ENCODE measurements at places on chromosomes 5 and 9.
A peak's percentile ranks its signal among the peaks of the same experiment; 100 is the strongest.

DNA sequence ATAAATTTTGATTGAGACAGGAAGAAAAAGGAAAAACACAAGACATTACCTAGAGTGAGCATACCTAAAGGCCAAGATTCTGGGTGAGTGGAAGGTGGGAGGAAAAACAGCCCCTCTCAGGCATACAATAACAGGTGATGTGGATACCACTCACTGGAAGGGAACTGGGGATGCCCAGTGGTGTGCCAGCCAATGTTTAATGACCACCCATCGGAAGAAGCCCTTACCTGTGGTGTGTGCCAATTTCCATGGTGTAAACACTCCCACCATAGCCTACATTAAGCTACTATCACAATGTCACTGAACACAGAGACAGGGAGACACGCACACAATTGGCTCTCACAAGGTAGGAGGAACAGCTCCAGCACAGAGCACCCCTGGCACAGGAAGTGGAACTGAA, 63.5 kb downstream of the SEMA5A start:
- no peak for DNase-seq

DNA sequence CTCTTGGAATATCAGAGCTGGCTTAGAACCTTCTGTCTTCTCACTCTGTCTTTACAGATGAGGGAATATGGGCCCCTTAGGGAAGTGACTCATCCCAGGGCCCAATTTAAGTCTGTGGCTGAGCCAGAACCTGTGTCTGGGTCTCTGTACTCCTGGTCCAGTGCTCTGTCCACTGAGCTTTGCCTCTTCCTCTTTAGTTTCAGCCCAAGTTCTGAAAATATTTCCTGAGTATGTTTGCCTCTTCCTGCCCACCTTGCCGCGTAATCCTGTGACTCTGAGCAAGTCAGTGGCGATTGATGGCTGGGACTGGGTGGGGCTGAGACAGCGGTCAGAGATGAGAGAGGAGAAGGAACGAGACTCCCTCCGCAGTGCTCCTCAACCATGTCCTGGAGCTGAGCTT, 7.8 kb downstream of the IER5L start:
- no peak for DNase-seq

DNA sequence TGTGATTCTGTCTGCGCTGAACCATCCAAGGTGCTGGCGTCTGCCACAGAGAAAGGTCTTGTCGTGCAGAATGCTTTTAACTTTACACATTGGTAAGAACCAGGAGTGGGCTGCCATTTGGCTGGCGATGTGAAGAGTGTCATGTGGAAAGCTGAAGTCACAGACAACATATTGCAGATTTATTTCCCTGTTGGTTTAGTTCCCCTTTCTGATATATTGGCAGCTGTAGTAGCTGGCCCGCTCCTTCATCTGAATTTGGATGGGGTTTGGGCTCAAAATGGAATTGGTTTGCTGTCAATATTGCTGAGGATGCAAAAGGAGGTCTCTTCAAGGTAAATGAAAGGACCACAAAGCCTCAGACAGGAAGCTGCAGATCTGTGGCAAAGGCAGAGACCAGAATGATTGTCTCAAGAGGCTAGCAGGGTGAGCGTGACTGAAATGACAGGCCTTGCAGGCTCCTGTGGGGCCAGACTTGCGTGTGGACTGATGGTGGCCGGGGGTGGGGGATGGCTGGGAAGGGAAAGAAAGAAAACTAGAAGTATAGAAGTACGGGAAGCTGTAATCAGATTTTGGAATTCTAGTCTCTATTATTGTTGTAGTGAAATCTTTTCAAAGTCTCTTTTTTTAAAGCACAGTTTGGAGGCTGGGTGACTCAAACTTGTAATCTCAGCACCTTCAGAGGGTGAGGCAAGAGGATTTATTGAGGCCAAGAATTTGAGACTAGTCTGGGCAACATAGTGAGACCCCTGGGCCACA, 25.1 kb upstream of the CD180 start:
- DNase-seq, result peak; percentile 71

DNA sequence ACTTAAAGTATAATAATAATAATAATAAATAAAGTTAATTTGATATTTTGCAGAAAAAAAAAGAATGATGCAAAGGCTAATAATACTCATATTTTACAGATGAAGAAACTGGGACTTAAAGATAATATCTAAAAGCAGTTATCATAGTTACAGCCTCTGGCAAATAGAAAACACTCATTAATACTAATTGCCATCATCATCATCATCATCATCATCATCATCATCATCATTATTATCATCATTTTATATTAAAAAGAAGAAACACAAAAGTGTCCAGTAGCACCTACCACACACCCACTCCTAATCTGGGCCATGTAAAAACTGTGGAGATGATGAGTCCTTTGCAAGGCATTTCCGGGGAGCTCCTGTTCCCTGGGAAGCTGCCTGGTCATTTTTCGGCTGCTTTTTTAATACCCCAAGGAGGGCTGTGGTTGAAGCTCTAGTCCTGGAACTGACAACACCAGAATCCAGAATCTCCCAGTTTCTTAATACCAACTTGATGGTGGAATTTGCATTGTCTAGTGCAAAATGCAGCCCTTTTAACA, 70.8 kb downstream of the HTR4 start:
- no peak for DNase-seq

GRCh38 chr9:6024035-6024554, 8.7 kb upstream of the RANBP6 start:
- peak; percentile 60 for DNase-seq

DNA sequence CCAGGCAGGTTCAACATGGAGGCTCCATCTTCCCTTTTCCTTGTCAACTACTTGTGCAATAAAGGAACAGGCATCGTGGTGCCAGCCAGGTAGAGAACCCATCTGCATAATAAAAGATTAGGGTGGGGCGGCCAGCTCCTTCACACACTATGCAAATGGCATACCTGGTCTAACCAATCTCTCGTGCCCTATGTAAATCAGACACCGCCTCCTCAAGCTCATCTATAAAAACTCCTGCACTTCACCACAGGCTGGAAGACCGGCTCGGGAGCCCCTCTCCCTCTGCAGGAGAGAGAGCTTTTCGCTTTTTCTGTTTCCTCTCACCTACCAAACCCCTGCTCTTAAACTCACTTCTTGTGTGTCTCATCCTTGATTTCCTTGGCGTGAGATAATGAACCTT, 244.3 kb upstream of the PUM3 start:
- DNase-seq, result no peak

DNA sequence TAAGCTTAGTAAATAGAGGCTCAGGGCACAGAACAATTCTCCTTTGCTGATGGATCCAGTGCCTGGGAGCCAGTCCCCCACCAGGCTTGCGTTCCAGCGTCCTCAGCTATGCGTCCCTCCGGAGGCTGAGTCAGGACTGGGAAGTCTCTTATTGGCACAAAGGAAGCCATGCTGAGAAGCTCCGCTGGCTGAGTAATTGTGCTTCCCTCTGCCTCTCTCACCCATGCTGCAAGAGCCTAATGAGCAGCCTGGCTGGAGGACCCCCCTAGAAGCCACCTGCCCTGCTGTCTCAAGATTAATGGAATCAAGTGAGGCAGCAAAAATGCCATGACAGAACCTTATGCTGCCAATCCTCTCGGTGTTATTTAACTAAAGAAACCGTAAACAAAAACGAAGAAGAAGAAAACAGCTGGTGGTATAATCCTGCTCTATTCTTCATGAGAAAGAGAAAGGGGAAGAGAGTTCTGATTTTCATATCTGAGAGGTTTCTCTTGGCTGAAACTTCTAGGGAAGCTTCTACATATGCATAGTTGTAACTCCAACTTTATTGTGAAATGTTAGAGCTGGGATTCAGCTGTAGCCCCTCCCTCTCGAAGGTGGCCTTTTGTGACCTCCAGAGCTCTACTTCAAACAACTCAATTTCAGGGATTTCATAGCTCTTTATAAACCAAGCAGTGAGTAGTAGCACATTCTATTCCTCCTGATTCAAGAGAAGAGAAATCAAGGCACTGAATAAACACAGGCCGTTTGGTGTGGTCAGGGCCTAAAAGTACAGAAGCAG, 185.4 kb upstream of the SEMA6A start:
- no peak for DNase-seq

DNA sequence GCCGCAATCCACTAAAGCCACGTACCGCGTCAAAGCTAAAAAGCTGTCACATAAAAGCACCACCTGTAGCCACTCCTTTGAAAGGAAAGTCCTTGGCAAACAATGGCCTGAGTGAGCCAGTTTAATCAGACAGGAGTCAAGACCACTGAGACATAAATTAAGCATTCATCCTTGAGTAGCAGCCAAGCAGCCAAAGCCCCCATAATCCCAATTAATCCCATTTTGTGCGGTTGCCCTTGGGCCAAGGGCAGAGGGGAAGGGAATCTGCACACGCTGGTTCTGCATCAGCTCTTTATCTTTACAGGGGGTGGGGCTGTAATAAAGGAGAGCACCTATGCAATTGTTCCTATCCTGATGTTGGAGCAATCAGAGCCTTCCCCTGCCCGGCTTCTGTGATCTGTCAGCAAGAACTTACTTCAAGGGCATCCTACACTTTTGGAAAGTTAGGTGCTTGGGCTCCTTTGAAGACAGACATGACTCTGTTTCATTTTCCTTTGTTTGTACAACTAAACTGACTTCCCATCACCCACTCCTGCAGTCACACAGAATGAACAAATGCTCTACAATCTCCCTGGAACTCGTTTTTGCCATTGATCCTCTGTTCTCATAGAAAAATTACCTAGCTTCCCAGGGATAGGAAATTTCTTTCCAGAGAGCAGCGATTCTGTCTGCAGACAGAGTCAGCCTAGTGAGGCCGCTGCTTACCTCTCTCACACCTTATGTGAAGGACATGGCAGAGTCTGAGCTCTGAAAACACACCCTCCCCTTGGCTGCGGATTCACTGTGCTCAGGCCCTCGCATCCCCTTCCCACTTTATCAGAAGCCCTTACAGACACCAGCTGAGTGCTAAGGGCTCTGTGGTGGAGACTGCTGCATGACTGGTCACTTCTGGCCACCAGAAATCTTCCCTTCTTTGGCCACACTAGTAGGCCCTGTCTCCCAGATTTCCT, 116.2 kb upstream of the TBCA start:
- no peak for DNase-seq

GRCh38 chr9:129206401-129206800, 28.3 kb upstream of the IER5L start:
- DNase-seq, result no peak

- no peak for DNase-seq
Measured at GRCh38 chr5:171681677-171682076, 103.9 kb upstream of the SMIM23 start.

GRCh38 chr9:116112236-116112635, 41.4 kb upstream of the PAPPA start:
- no peak for DNase-seq

- DNase-seq, result no peak
Measured at GRCh38 chr5:181043285-181044092, 3.4 kb downstream of the BTNL9 start.

GRCh38 chr5:1018596-1018995, 10.0 kb downstream of the NKD2 start:
- no peak for DNase-seq

DNA sequence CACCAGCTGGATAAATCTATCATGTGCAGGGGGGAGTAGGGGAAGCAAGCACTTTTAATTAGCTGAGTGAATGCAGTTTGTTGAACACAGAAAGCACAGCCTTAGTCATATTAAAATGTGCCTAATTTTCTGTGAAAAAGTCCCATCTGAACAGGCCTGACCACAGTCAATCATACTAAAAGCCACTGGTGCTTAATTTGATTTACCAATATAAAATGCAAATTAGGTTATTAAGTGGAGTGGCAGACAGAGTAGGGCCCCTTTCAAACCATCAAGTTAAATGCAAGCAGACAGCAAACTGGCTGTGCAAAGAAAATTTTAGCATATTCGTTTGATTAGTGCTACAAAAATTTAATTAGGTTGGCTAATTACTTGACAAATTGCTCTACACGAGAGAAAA, 176.1 kb downstream of the ISL1 start:
- DNase-seq, result no peak

DNA sequence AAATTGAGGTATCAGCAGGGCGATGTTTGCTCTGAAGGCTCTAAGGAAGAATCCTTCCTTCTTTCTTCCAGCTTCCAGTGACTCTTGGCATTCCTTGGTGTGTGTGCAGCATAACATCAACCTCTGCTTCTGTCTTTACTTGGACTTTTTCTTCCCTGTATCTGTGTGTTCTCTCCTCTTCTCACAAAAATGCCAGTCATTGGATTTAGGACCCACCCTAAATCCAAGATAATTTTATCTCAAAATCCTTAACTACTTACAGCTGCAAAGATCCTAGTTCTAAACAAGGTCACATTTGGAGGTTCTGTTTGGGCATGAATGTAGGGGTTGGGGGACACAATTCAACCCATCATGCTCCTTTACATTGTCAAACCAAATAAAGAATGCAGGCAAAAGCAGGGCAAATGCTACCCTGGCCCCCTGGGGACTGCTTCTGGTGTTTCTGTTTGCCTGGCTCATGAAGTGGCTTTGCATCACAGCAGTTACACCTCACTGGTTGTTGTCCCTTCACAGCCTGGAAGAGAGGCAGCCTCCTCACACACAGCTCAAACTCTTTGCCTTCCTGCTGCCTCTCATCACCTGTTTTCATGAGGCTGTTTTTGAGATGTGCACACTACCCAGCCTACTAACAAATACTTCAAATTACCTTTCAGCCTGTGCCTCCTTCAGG, 64.8 kb upstream of the PLCXD3 start:
- DNase-seq, result no peak

- no peak for DNase-seq
Measured at GRCh38 chr5:74595143-74595925, 45.2 kb downstream of the ENC1 start.

GRCh38 chr9:137126786-137127185, 12.2 kb upstream of the GRIN1 start:
- DNase-seq, result no peak

GRCh38 chr5:103433211-103433610, 129.4 kb downstream of the NUDT12 start:
- no peak for DNase-seq

DNA sequence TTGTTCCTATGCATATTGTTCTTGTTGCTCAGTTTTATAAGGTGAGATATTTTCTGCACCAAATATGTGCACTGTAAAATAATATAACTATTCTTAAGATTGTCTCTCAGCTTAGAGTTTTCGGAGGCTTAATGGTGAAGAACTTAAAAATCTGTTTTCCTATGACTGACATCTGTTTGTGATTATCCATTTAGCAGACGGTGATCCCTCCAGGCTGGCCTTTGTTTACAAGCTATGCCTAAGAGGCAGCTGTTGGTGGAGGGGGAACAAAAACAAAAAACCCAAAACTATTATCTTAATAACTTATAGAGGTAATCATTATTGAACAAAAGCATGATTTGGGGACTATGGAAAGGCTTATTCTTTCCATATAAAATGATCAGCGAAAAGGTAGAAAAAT, 658 bp downstream of the PDCD1LG2 start:
- DNase-seq, result no peak

DNA sequence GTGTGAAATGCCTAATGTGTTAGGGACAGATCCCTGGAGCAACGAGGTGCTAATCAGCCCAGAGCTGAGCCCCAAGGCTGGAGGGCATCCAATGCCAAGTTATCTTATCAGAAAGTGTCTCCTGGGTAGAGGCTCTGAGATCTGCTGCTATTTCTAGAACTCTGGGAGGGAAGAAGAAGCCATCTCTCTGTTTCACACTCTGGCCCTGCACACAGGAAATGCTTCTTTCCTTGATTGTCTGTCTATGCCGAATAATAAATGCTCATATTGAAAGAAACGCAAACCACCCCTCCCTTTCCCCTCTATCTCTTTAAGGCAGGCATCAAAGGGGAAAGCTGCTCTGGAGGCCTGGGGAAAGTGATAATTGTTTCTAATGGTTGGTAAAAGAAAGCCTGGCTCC, 166.7 kb downstream of the PAPPA start:
- DNase-seq, result no peak

- no peak for DNase-seq
Measured at GRCh38 chr5:175351126-175351525, 92.9 kb downstream of the DRD1 start.
